Daoy (cell line): ENCODE measurements at places on chromosomes 5 and 9. TPM values are rescaled to one million over a fixed set of nuclear protein-coding genes. Genes with fewer than 3 reads are reported as not detected.

The CDC25C gene
- total RNA-seq = 57.4 and 60.2 TPM in 2 replicates

DNA sequence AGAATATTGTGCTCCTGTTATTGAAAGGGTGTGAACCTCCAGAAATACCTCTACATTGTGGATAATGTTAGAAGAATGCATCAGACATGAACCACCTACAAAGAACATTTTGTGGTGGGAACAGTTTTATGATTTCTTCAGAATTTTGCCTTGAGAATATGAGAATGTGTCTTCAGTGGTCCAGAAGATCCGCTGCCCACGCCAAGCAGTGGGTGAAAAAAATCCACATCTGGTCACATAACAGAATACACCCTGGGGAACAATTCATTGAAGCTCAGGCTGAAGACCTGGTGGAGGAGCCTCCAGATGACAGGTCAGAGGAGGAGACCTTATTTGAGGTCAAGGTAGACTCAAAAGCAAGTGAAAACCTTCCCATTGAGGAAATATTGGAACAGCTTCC lies 69.1 kb downstream of the DEPDC1B start:
- DNase-seq = no peak

DNA sequence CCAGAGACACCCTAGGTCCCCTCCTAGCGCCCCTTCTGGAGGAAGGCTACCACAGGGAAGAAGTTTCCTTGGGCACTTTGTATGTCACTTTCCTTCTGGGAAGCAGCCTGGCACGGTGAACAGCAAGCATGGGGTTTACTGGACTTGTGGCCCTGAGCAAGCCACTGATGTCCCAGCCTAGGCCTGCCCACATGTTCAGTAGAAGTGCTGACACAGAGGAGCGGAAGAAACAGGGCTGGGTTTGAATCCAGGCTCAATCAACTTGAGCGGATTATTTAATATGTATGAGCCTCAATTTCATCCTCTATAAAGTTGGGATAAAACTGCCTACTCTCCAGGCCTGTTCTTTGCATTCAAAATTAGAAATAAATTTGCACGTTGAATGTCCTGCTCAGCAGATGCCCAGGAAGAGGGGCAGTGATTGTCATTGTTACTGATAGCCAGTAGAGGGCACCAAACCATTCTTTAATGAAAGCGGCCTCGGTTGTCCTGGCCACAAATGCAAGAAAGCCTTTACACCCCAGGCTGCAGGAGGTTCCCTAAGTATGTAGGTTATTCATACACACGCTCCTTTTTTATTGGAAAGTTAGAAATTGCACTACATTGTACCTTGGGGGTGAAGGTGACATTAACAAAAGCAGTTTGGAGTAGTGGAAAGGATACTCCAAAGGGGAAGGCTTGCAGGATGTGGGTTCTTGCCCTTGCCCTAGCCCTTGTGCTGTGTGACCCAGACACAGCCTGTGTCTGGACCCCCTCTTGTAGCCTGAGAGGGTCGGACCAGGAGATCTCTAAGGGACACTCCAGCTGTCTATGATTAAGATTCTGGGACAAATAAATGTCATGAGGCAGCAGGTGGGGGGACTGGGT lies 13.4 kb upstream of the XPA start:
- peak; percentile 73 for DNase-seq

GRCh38 chr5:131786036-131786435 lies 10.8 kb downstream of the FNIP1 start:
- no peak for DNase-seq

DNA sequence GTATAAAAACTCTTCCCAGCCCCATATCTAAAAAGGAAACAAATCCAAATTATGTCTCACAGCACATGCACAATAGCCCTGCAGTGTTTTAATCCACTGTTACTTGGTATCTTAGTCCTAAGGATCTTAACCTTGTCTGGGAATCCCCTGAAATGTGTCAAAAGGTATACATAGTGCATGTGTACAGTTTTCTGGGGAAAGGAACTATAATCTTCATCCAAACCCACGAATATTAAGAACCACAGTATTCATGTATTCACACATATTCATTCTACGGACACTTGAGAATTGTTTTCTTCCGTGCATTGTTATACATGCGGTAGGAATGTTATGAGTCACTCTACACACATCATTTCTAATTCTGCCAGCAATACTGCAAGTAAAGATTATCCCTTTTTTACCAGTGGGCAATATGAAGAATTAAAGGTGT lies 47.8 kb upstream of the SNX2 start:
- DNase-seq = peak; percentile 67

DNA sequence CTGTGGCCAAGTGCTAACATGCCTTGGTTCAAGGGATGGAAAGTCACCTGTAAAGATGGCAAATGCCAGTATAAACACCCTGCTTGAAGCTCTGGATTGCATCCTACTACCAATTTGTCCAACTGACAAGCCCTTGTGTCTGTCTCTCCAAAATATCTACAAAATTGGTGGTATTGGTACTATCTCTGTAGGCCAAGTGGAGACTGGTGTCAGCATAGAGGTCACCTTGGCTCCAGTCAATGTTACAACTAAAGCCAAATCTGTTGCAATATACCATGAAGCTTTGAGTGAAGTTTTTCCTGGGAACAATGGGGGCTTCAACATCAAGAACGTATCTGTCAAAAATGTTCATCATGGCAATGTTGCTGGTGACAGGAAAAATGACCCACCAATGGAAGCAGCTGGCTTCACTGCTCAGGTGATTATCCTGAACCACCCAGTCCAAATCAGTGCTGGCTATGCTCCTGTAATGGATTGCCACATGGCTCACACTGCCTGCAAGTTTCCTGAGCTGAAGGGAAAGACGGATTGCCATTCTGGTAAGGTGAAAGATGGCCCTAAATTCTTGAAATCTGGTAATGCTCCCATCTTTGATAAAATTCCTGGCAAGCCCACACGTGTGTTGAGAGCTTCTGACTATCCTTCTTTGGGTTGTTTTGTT lies 19.9 kb downstream of the AFF4 start:
- no peak for DNase-seq

- DNase-seq = peak; percentile 99
These were observed 112.7 kb downstream of the NR6A1 start for GRCh38 chr9:124658165-124659017.

GRCh38 chr5:98927242-98927988 lies 1.4 kb downstream of the CHD1 start:
- DNase-seq = peak; percentile 64
